Esophagus squamous epithelium (tissue), 5 donors: ENCODE measurements at places on chromosomes 5 and 9.

DNA sequence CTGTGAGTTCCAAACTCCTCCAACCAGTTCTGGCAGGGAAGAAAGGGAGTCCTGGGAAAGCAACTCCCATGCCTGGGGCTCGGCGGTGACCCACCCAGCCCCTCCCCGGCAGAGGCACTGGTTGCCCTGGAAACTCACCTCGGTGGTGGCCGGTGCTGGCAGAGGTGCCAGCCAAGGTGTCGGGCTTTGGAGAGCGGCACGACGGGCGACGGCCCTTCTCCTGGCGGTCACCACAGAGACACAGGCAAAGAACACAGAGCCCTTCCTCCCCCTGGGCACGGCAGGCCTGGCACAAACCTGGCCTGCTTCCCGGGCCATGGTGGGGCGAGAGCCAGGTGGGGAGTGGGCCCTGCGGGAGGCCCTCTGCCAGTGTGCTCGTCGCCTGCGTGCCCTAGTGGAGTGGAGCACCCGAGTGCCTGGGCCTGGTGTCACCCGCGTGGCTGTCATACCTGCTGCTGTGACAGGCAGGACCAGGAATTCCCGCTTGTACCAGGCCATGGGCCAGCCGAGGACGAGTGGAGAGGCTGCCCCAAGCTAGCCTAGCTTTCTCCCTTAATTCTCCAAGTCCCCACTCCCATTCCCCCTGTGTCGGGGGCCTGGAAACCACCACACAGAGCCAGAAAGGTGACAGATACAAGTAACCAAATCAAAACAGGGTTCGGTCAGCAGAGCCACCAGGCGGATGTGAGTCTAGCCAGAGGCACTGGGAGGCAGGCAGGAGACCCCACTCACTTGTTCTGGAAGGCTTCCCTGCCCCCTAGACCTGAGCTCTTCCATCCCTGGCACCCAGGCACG is 8.2 kb upstream of the RALGDS start:
- DNase-seq = no peak

- DNase-seq = no peak
Measured at GRCh38 chr5:148939676-148940075, 113.3 kb downstream of the ADRB2 start.

- DNase-seq = no peak
Measured at GRCh38 chr9:93899609-93900435, 55.3 kb downstream of the BARX1 start.

- no peak for DNase-seq
Measured at GRCh38 chr9:16413509-16414016, 456.9 kb downstream of the BNC2 start.

GRCh38 chr9:111034898-111035539 is 3.3 kb downstream of the LPAR1 start:
- no peak for DNase-seq

DNA sequence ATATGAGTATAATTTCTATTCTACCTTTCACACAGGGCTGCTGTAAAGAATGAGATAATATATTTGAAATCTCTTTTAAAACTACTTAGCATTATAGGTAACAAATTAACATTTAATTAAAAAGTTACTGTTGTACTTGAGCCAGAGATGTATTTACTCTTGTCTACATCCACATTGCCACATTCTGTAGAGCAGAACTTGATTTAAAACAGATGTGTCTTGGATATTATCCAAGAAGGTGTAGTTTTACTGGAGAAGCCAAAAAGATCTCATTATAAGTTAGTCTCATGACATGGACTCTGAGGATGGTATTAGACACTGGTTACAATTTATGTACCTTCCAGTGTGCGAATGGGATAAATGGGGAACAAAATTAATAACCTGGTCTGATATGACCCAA is 293.1 kb upstream of the CCNH start:
- no peak for DNase-seq

DNA sequence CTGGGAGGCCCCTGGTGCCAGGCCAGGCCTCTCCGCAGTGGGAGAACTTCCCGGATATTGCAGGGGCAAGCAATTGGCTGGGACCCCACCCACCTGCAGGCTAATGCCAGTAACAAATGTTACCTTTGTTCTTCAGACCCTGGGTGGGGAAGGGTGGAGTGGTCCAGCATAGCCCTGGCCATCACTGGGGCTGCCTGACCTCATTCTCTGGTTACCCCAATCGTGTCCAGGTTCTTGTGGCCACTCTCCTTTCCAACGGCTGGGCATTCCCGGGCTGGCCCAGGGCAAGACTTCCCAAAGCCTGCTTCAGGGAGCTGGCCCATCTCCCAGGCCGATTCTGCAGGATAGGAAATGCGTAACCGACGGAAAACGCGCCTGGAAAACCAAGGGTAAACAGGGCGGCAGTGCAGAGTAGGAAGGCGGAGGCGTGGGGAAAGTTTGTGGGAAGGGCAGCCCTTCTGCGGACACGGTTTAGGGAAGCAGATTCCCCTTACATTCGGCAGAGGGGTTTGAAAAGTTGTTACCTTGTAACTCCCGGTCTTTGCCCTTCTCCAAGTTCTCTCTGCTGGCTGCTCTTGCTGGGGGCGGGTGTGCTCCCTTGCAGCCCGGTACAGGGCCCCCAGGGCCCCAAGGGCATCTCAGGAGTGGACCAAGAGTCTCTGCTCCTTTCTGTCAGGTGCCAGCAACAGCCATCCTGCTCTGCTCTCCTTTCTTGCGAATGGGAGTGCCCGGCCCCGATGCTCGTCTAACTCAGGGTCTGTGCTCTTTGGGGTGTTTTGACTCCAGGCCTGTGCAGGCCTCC is 3.5 kb downstream of the NRARP start:
- DNase-seq = no peak

GRCh38 chr9:137535120-137535428 is 15.1 kb downstream of the PNPLA7 start:
- no peak for DNase-seq

DNA sequence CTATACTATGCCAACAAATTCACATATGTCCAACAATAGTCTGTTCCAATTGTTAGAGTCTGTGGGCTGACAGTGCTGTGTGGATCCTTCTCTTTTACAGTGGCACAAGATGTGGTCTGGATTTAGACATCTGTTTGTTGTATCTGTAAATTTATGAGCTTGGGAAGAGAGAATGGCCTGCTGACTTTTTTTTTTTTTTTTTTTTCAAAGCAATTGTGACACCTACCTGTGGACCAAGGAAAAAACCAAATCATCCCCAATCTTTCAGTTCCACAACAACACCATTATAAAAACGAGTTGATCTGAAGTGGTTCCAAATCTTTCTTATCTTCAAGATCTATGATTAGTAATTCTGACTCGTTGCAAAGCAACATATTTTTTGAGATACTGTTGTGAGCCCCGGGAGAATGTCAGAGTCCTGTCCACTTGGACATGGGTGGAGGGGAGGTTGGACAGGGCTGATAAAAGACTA is 4.9 kb downstream of the IRX2 start:
- DNase-seq = no peak

GRCh38 chr5:131224387-131225201 is 39.3 kb upstream of the CDC42SE2 start:
- no peak for DNase-seq

DNA sequence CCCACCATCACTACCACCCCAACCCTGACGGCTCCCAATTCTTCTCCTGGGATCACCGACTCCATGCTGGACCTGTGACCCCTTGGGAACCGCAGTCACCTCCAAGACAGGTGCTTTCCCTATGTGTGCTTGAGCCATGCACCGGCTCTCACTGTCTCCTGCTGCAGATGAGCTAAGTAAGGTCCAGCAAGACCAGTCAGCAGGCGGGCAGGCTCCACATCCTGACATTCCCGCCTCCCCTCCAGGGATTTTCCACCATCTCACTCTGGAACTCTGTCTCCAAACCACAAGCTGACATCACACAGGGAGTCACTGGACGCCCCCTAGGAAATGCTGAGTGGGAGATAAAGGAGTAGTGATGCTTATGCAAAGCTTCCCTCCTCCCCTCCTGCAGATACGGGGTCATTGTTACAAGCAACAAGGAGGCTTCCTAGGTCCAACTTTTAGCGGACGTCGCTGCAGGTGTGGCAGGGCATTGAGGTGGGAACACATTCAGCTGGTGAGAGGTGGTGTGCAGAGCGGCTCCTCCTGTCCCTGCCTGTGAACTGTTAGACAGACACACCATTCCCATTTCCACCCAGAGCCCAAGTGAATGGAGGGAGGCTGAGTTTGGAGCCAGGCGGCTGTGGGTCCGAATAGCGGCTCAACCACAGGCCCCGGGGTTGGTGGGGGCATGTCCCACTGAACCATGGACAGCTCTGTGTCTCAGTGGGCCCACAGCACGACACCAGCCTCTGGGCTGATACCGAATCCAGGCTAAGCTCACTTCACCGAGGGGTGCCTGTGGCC is 129.2 kb upstream of the PHYKPL start:
- no peak for DNase-seq

- DNase-seq = no peak
Measured at GRCh38 chr5:150327139-150327538, 24.4 kb upstream of the ARSI start.

DNA sequence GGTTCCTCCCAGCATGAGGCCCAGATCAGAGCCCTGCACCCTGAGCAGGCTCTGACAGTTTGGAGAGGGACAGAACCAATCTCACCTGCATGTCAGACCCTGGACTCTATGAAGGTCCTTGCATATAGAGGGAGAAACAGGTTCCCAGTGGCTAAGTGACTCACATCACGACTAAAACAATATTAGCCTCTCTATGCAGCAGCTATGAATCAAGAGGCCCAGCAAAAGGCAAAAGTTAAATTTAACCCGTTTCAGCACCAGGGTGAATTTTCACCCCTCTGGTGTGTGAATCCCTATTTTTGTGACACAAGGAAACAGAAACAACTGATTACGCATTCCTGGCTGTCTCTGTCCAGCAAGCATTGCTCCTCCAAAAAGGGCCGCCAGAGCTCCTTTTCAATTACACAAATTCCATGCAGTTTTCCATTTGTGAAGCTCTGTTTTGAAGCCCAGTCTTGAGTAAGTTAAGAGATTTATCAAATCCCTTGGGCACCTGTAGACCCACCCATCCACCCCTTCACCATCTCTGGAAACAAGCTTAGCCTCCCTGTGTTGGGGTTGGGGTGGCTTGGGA is 136.6 kb downstream of the GABBR2 start:
- no peak for DNase-seq

GRCh38 chr9:36948051-36948450 is 86.0 kb downstream of the PAX5 start:
- no peak for DNase-seq

DNA sequence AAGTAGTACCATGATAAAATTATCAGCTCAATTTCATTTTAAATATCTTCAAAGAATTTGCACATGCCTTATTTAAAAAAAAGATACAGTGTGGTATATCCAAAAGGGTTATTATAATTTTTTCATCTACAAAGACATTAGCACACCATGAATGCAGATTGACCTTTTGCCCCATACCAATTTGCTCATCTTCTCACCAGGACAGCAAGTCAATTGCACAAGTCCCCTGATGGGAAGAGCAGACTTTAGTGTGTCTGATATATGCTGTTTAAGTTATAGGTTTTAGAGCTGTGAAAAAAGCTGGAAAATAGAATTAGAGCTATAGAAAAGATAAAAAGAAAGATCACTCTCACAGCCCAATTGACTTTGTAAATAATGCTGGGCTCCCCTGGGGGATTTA is 325.8 kb upstream of the CDH6 start:
- no peak for DNase-seq

- no peak for DNase-seq
Measured at GRCh38 chr5:135894276-135894675, 1.4 kb downstream of the IL9 start.

DNA sequence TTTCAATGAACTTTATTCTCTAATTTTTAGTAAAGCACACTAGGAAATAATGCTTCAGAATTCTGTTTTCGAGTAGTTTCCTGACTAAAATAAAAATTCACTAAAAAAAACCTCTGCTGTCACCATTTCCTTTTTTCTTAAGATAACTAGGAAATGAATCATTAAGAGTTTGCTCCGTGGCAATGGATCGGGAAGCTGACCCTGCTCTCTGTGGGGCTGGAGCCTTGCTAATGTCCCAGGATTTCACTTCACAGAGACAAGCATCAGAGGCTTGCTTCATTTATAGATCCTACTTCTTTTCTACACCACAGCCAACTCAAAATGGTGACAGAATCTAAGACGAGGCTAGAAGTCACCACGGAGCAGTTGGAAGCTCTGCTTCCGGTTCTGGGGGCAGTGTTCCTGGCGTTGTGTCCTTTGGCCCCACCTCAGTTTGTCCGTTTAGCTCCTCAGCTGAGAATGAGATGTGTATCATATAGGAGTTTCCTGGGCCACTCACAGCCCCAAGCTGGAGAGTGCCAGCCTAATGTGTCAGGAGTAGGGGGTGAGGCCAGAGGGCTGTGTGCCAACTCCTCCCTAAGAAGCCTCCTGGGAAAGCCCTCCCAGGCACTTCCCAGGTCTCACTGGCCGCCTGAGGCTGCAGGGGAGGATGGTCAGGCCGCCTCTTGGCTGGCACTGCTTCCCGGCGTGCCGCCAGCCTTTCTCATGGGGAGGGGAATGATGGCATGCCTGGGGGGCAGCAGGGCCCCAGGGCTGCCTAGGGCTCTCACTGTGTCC is 19.6 kb downstream of the TENT4A start:
- DNase-seq = no peak

- DNase-seq = no peak
Measured at GRCh38 chr5:9069650-9070049, 476.2 kb downstream of the SEMA5A start.

GRCh38 chr9:77673941-77674791 is 26.0 kb upstream of the GNA14 start:
- no peak for DNase-seq

GRCh38 chr9:130845901-130846481 is 10.9 kb downstream of the ABL1 start:
- no peak for DNase-seq

- DNase-seq = no peak
Measured at GRCh38 chr5:95743877-95744276, 12.7 kb downstream of the RHOBTB3 start.

GRCh38 chr5:43429016-43429415 is 16.8 kb upstream of the CCL28 start:
- no peak for DNase-seq

- DNase-seq = no peak
Measured at GRCh38 chr5:169583101-169583423, 511 bp upstream of the SPDL1 start.

- DNase-seq = no peak
Measured at GRCh38 chr9:84103651-84104377, 123.2 kb downstream of the RMI1 start.

DNA sequence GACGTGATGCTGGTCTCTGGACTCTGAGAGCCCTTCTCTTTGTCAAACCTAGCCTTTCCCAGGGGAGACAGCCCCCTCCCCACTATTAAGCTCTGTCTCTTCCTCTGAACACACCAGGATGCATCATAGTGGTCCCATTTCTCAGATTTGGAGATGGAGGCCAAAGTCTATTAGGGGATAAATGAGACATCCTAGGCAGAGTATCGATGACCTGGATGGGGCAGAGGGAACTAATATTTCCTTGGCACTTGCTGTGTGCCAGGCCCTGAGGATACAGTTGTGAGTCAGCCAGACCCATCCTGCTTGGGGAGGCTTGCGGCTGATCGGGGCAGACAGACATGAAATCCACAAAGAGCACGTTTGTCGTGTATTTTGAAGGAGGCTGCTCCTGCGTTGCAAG is 5.2 kb downstream of the DNM1 start:
- no peak for DNase-seq
